ENCODE measurements at places on chromosomes 6 and 20. TPM values are rescaled to one million over a fixed set of nuclear protein-coding genes. Genes with fewer than 3 reads are reported as not detected.

GRCh38 chr6:158972241-158973233 lies 27.5 kb downstream of the RSPH3 start:
- DNase-seq = no peak

The ZNF133 gene
- 6.3 TPM for total RNA-seq

- DNase-seq = no peak
Observed at GRCh38 chr6:44401138-44401537, 13.6 kb downstream of the CDC5L start.

The STMND1 gene
- not detected for total RNA-seq

GRCh38 chr6:36649701-36650484 lies 28.6 kb upstream of the CDKN1A start:
- DNase-seq = no peak

DNA sequence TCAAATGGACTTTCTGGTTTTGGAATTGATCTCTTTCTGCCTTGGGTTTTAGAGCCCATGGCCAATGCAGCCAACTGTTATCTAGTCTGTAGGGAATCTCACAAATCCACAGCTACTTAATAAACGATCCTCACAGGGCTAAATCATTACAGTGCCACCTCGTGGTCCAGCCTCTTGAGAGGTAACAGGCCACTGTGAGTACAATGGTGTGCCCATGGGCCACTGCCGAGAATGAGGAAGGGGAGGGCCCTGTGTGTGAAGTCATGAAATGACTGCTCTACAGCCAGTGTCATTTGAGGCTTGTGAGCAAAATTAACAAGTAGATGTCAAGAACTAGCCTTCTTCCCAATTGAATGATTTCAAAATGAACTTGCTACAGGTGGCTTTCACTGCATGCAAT lies 54.3 kb upstream of the GMPR start:
- peak; percentile 35 for DNase-seq

DNA sequence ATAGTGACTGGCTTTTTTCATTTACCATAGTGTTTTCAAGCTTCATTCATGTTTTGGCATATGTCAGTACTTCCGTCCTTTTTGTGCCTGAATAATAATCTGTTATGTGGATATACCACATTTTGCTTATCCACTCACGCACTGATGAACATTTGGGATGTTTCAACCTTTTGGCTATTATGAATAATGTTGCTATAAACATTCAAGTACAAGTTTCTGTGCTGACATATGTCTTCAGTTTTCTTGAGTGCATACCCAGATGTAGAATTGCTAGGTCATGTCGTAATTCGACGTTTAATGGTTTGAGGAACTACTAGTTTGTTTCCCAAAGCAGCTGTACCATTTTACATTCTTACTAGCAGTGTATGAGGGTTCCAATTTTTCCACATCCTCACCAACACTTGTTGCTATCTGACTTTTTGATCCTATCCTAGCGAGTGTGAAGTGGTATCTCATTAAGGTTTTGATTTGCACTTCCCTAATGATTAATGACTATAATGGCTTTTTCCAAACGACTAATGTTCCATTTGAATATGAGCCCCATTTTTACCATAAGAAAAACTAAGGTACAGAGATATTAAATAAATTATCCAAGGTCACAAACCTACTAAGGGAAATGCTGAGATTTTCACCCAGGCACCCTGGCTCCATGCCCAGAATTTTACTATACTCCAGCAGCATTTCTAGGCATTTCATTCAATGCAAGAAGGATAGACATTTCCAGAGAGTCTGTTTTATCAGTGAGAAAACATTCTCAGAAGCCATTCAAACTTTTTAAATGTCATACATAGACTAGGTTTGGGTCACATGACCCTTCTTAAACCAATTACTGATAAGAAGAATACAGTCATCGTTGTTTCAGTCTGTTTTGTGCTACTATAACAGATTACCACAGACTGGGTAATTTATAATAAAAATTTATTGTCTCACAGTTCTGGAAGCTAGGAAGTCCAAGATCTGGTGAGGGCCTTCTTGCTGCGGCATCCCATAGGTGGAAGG lies 71.1 kb upstream of the RUNX2 start:
- DNase-seq = no peak

- no peak for DNase-seq
Observed at GRCh38 chr6:31940256-31940664, 5.6 kb upstream of the CFB start.

DNA sequence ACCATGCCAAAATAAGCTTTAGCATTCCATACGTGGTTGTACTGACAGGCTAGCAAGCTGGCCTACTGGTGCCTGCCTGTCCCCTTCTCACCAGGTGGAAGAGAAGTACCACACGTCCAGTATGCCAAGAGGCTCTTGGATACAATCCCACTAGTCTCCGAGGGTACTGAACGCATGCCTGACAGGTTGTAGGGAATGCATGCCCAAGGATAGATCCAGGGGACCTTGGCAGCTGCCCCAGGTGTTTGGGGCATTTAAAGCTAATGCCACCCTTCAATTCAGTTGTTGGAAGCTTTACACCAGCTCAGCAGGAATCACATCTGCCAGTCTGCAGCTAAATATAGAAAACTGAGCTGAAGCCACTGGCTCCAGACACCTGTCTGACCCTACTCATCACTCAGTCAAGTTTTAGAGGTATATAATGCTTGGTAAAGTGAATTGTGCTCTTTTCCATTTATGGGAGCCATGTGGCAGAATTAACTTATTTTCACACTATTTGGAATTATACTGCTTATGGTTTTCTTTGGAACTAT lies 4.9 kb downstream of the TUBB2B start:
- no peak for DNase-seq

The GPLD1 gene
- 1.1 TPM for total RNA-seq

The HMGCLL1 gene
- total RNA-seq = 1.3 TPM

- DNase-seq = no peak
Observed at GRCh38 chr6:145028144-145028818, 707.0 kb downstream of the EPM2A start.

- DNase-seq = no peak
Observed at GRCh38 chr6:192313-192664, 100.0 kb upstream of the DUSP22 start.

The C6orf141 gene
- total RNA-seq = 0.32 TPM

DNA sequence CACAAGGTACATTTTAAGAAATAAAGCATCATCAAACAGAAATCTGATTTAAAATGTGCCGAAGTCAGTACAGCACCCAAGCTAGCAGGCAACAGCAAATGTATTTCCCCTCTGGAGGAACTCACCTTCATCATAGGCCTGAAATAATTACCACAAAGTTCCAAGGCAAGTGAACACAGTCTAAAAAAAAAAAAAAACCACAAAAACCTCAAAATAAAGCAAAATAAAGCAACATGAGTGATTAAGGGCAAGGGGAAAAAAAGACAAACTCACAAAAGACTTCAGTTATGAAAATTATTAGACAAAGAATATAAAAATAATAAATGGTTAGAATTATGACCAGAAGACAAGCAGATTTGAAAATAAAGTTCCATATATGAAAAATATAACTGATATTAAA lies 10.4 kb downstream of the GPR63 start:
- DNase-seq = no peak

- no peak for DNase-seq
Observed at GRCh38 chr6:102407886-102408741, 1014.6 kb downstream of the GRIK2 start.

The FAM229B gene
- 69.3 TPM for total RNA-seq

DNA sequence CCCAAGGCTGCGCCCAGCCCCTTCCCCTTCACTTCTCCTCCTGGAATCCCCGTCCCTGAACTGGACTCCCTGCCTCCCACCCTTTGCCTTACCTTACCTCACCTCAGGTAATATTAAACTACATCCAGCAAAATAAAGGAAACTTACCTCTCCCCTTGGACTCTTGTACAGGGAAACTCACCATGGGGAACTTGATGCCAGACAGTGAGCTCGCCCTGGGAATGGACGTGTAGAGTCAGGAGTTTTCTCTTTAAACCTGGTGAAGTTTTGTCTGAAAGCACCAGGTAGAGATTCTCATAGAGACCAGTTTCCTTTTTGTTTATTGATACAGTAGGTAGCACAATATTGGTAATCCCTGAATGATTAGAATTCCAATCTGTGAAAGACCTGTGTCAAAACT lies 544 bp upstream of the HLA-C start:
- DNase-seq = no peak

The MYCT1 gene
- total RNA-seq = 15.3 TPM

DNA sequence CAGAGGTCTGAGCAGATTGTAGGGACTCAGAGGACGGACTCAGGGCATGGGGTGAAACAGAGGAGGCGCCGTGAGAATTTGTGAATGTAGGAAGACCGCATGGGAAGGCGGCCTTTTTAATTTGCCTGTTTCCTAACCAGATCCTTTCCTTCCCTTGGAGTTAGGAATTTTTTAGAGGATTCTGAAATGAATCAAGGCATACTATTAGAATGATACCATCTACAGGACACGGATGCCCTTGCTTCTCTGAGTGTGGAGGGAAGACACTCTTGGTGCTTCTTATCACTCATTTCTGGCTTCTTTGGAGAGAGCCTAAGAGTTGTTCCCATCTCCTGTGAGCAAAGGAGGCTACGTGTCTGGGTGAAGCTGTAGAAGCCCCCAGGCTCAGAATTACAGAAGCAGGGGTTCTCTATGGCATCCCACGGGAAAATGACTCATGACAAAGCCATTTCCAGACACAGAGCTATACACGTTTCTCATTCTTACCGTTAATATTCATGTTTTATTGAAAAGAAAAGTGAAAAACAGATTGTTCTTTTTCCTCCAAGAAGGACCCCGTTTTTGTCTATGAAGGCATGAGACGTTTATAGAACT lies 148.5 kb downstream of the EDN3 start:
- no peak for DNase-seq

The CDKN1A gene
- 40.0 TPM for total RNA-seq

- no peak for DNase-seq
Observed at GRCh38 chr6:157800420-157801237, 22.4 kb upstream of the SNX9 start.

The ZNF334 gene
- 0.52 TPM for total RNA-seq

The ARMC2 gene
- 11.5 TPM for total RNA-seq

- DNase-seq = no peak
Observed at GRCh38 chr20:1587781-1588532, 30.5 kb upstream of the SIRPD start.

GRCh38 chr20:45944965-45945677 lies 10.6 kb downstream of the PCIF1 start:
- peak; percentile 20 for DNase-seq

GRCh38 chr6:111521497-111522270 lies 38.7 kb upstream of the REV3L start:
- no peak for DNase-seq

DNA sequence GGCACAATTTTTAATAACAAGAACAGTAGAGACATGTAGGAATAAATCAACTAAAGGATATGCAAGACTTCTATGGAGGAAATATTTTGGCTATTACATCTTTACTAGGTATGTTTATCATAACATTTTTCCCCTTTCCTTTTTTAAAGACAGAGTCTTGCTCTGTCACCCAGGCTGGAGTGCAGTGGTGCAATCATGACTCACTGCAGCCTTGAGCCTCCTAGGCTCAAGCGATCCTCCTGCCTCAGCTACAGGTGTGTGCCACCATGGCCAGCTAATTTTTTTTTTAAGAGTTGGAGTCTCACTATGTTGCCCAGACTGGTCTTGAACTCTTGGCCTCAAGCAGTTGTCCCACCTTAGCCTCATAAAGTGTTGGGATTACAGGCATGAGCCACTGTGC lies 37.0 kb downstream of the AKAP7 start:
- DNase-seq = no peak

The TNF gene
- total RNA-seq = 0.35 TPM

DNA sequence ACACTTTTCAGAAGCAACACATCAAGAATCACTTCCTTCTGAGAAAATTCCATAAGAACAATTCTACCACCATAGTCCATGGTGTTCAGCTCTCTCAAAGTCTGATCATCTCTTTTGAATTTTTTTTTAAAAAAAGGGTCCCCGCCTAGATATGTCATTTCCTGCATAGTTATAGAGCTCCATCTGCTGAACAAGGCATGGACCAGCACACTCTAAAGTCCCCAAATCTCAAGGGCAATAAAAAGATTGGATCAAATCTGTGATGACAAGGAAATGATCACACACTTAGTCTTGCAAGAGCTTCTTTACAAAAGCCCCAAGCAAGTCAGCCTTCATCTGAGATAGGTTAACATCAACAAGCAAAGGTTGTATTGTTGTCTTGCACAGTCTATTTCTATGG lies 100.7 kb upstream of the STMND1 start:
- no peak for DNase-seq

The MYH7B gene
- 297 TPM for total RNA-seq

DNA sequence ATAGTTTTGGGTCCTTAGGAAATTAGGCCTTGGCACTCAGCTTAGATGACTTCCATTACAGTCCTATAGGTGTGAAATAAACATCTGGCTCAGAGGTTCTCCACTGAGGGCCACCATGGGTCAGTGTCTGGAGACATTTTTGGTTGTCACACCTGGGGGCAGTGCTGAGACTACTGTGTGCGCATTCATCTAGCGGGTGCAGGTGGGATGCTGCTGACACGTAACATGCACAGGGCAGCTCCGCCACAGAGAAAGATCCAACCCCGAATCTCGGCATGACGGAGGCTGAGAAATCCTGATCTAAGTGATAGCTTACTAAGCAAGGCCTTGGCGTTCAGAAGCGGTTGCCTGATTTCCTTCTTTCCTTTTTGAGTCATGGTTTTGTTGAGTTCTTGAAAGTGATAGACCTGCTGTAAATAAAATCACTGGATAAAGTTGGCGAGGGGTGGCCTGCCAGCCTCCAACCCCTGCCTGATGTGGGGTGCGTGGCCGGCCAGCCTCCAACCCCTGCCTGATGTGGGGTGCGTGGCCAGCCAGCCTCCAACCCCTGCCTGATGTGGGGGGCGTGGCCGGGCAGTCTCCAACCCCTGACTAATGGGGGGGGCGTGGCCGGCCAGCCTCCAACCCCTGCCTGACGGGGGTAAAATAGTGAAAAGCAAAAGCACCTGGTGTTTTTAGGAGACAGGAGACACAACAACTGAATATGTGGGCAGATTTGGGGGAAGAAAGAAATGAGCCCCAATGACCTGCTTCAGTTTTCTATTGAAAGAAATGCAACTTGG lies 158.1 kb downstream of the CDH26 start:
- DNase-seq = no peak

The BCAS1 gene
- total RNA-seq = not detected

The C6orf58 gene
- not detected for total RNA-seq

DNA sequence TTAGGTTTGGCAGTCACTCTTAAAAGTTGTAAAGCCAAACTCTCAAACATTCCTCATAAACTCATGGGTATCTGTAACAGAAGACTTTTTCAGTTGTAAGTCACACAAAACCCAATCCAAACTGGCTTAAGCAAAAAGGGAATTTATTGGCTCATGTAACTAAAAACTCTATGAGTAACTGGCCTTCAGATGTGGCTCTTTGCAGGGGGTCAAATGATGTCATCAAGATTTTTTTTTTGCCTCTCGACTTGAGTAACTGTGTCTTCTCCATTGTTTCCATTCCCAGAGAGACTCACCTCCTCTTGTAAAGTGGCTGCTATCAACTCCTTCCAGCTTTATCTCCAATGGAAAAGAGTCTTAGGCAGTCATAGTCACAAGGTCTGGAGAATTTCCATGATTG lies 645.0 kb downstream of the DHX35 start:
- no peak for DNase-seq

- DNase-seq = no peak
Observed at GRCh38 chr6:80382811-80383210, 276.3 kb downstream of the BCKDHB start.

The FAM162B gene
- 3.6 TPM for total RNA-seq

Data from left ventricle myocardium superior (tissue), 1 donor.